A549 treated with dexamethasone at 1 μM for 4 hours (cell line): ENCODE measurements at places on chromosomes 12 and 14. TPM values are rescaled to one million over a fixed set of nuclear protein-coding genes. Genes with fewer than 3 reads are reported as not detected.

Gene ACSS3
- not detected in 5 replicates for total RNA-seq

Gene C14orf180
- not detected in 5 replicates for total RNA-seq

Gene RD3L
- not detected in 5 replicates for total RNA-seq

Gene EPYC
- not detected in 5 replicates for total RNA-seq

Gene PRPF40B
- 4.2 to 6.7 TPM (median 6.2 TPM) in 5 replicates for total RNA-seq

Gene FOXG1
- total RNA-seq, result 0.15 to 0.25 TPM (median 0.23 TPM) in 5 replicates

Gene HSP90B1
- total RNA-seq, result 566 to 645 TPM (median 619 TPM) in 5 replicates

Gene GPR68
- total RNA-seq, result 0.20 to 0.48 TPM (median 0.29 TPM) in 5 replicates

Gene MDM1
- 5.0 to 6.7 TPM (median 6.1 TPM) in 5 replicates for total RNA-seq

Gene KRT80
- 26.5 to 44.3 TPM (median 38.1 TPM) in 5 replicates for total RNA-seq

Gene OXA1L
- 134 to 165 TPM (median 161 TPM) in 5 replicates for total RNA-seq

Gene IFNG-AS1
- total RNA-seq, result not detected in 5 replicates

Gene TAS2R10
- total RNA-seq, result 0.11 to 0.13 TPM in 2 of 5 replicates, not detected in the others

Gene LRP6
- total RNA-seq, result 10.0 to 25.2 TPM (median 19.4 TPM) in 5 replicates

Gene KRT77
- not detected in 5 replicates for total RNA-seq

Gene OTUB2
- total RNA-seq, result 2.5 to 3.7 TPM (median 3.1 TPM) in 5 replicates

Gene MARK3
- 52.6 to 58.0 TPM (median 55.5 TPM) in 5 replicates for total RNA-seq

Gene CD4
- not detected in 5 replicates for total RNA-seq

Gene OR6C68
- not detected in 5 replicates for total RNA-seq

Gene KERA
- total RNA-seq, result not detected in 5 replicates

Gene RAP1B
- total RNA-seq, result 175 to 200 TPM (median 191 TPM) in 5 replicates
